ENCODE measurements at places on chromosomes 12 and 14. TPM values are rescaled to one million over a fixed set of nuclear protein-coding genes. Genes with fewer than 3 reads are reported as not detected.

OR4E1 gene
- total RNA-seq: not detected

IKBIP gene
- 103 TPM for total RNA-seq

- DNase-seq: no peak
- no peak overlapping the region for H3K27ac ChIP-seq
- peaks cover 6% of the 10 kb centered on the region for H3K36me3 ChIP-seq
- peaks cover under 1% of the 10 kb centered on the region for H3K27me3 ChIP-seq
- peaks cover 4% of the 10 kb centered on the region for H3K4me1 ChIP-seq
- H3K4me3 ChIP-seq: no peak overlapping the region
Measured at GRCh38 chr12:119665164-119665929, 2.6 kb upstream of the PRKAB1 start.

DNA sequence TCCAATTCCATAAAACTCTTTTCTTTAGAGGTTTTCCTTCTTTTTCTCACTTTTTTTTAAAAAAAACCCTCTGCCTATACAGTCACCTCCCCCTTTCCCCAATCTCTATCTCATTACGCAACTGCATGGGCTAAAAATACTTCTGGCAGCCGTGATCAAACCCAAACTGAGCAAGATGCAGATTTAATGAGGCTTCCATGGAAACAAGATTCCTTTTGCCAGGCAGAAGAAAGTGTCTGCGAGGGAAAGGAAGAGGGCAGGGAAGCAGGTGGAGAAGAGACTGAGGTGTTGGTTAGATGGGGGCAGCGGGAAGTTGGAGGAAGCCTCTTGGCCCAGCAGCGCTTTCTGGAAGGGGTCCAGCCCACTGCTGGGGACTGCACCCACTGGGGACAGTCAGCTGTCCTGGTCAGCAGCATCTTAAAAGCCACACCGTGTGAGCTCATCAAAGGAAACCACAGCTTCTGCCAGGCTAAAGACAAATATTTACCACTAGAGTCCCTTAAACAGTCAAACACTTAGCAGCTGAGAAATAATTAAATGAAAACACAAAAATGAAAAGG, 90.4 kb downstream of the SLC8A3 start:
- no peaks in the 10 kb centered on the region for H3K4me1 ChIP-seq
- H3K4me3 ChIP-seq: no peak overlapping the region
- DNase-seq: no peak
- no peaks in the 10 kb centered on the region for H3K36me3 ChIP-seq
- no peak overlapping the region for H3K27ac ChIP-seq

DNA sequence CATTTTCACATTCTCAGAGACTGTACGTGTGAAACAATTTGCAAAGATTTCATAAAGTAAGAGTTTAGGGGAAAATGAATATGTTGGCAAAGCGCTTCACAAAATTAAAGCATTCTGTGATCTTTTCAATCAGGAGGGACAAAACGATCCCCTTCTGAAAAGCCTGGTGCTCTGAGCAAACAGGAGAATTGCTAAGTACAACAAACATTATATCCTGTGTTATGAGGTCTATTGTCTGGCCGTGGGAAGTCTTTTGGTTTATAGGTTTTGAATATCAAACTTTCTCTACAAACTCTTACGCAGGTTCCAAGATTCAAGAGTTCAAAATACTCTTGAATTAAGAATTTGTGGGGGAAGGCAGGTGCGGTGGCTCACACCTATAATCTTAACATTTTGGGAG, 7.2 kb upstream of the FOXN3 start:
- peaks cover 55% of the 10 kb centered on the region for H3K4me1 ChIP-seq
- peak overlapping the region; percentile 92 for H3K27ac ChIP-seq
- no peaks in the 10 kb centered on the region for H3K36me3 ChIP-seq

GRCh38 chr14:100616854-100617409, 29.7 kb upstream of the BEGAIN start:
- no peak overlapping the region for H3K4me3 ChIP-seq
- H3K36me3 ChIP-seq: no peaks in the 10 kb centered on the region
- H3K27me3 ChIP-seq: peaks cover 6% of the 10 kb centered on the region
- H3K27ac ChIP-seq: no peak overlapping the region
- DNase-seq: no peak

GRCh38 chr12:33587784-33588712, 148.4 kb upstream of the SYT10 start:
- peak; percentile 51 for DNase-seq
- H3K36me3 ChIP-seq: no peaks in the 10 kb centered on the region
- peaks cover 30% of the 10 kb centered on the region for H3K4me1 ChIP-seq
- H3K4me3 ChIP-seq: no peak overlapping the region

DNA sequence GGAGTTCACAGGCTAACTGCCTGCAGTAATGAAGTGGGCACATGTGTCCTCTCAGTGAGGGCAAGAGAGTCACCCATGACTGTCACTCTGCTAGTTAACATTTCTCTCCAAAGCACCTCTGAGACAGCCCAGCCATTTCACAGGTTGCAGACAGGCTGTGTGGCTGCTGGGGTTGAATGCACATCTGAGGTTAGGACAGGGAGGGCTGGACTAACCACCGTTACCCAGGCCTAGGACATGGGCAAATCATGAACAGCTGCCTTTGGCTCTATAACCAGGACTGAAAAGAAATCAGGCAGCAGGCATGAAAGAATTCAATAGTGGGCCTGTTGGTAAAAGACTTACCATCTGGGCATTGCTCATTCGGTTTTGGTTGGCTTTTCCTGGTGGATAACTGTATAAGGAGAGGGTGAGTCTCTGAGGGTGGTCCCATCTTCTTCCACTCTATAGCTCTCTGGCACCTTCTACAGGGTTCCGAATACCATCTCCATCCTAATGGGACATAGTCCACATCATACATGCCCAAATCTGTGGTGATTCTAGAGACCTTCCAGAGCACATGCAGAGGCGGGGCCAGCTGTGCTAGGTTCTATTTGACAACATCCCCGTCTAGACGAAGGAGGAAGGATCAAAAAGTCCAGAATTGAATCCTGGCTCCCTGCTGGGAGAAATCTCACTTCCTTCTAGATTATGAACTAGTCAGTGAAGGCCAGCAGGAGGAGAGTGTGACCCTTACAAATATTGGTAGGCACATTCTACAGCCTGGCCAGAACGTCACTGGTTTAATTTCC, 10.8 kb downstream of the CRACR2A start:
- no peaks in the 10 kb centered on the region for H3K36me3 ChIP-seq
- DNase-seq: no peak
- H3K27me3 ChIP-seq: 0 out of 2 replicates have a peak, but pooled peaks cover 7% of the 10 kb centered on the region
- no peak overlapping the region for H3K4me3 ChIP-seq
- no peak overlapping the region for H3K27ac ChIP-seq

Measured in SJSA1 (cell line).